ENCODE measurements at places on chromosomes 4 and X.
A peak's percentile ranks its signal among the peaks of the same experiment; 100 is the strongest.

DNA sequence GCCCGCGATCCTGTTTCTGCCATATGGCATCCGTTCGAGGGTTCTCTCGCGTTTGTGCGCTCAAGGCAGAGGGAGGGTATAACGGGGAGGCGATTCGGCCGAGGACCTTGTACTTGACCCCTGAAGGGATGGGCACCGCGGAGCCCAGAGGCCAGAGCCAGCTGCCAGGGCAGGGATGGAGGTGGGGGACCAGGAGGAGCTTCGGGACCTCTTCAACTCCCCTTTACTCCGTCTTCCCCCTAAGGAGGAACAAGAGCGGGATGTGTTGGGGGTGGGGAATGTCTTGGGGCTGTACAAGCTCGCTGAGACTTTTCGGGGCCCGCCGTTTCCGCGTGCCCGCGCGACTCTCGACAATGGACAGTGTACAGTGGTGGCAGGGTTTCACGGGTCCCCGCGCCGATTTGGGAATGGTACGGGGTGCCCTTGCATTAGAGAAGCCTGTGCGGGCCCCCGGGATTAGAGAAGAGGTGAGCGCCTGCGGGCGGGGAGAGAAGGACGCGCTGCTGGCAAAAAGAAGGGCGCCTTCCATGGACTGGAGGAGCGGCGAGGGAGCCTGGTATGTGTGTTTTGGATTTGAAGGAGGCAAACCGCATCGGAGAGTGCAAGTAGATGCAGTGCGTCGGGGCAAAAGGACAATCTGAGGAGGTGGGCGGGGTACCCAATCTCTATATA, 760 bp downstream of the UGT8 start:
- DNase-seq = peak; percentile 47

DNA sequence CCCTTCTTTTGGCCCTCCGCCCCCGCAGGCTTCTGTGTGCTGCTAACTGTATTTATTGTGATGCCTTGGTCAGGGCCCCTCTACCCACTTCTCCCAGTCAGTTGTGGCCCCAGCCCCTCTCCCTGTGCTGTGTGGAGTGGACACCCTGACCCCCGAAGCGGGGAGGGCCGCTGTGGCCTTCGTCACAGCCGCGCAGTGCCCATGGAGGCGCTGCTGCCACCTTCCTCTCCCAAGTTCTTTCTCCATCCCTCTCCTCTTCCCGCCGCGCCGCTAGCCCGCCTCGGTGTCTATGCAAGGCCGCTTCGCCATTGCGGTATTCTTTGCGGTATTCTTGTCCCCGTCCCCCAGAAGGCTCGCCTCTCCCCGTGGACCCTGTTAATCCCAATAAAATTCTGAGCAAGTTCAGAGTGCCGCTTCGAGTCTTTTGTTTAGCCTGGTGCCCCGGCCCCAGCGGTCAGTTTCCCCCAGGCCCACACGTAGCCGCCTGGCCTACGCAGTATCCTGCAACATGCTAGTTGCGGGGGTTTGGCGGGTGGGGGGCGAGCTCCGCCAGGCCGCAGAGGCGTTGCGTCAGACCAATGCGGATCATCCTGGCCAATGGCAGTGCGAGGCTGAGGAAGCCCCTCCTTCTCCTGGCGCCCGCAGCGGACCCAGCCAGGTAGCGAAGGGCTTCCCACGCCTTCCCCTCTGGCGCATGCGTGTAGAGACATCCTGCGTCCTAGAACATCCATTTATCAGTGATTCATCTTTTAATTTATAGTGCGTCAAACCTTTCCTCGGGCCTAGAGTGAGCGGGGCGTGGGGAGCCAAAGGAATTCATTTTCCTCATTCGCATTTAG, 5.6 kb upstream of the KANTR start:
- DNase-seq = peak; percentile 89

DNA sequence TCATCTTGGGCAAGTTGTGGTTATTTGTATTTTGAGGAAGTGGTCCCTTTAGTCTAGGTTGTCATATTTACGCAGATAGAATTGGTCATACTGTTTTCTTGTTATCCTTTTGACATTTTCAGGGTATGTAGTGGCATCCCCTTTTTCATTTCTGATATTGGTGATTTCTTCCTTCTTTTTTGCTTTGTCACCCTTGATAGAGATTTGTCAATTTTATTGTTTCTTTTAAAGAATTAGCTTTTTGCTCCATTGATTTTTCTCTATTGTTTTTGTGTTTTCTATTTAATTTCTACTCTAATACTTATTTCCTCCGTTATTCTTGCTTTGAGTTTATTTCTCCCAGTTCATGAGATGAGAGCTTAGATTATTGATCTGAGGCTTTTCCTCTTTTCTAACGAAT, 87.7 kb downstream of the CPEB2 start:
- DNase-seq = no peak

DNA sequence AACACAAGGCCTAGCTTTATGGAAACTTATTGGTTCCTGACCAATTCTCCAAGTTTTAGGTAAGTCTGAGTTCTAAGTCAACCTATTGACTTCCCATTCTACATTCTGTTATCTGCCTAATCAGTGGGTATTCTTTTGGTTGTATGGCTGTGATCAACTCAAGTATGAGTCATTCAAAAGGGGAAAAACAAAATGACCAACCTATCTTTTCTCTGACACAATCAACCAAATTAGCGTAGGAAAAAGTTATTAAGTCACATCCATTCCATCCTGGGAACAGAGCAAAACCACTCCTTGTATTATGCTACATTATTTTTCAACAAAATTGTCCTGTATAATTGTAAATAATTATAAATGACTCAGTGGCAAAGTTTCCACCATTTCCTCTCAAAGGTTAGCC, 136.2 kb downstream of the SHROOM4 start:
- no peak for DNase-seq

- no peak for DNase-seq
These were observed 215.6 kb upstream of the AFF2 start for GRCh38 chrX:148284821-148285220.

- DNase-seq = no peak
These were observed 21.2 kb upstream of the CYP4V2 start for GRCh38 chr4:186169945-186170802.

GRCh38 chr4:175453456-175453855, 358.6 kb downstream of the GPM6A start:
- no peak for DNase-seq

GRCh38 chrX:1242891-1243402, 25.7 kb upstream of the CSF2RA start:
- DNase-seq = no peak

- no peak for DNase-seq
These were observed 446.5 kb downstream of the SPRY1 start for GRCh38 chr4:123843137-123843536.

DNA sequence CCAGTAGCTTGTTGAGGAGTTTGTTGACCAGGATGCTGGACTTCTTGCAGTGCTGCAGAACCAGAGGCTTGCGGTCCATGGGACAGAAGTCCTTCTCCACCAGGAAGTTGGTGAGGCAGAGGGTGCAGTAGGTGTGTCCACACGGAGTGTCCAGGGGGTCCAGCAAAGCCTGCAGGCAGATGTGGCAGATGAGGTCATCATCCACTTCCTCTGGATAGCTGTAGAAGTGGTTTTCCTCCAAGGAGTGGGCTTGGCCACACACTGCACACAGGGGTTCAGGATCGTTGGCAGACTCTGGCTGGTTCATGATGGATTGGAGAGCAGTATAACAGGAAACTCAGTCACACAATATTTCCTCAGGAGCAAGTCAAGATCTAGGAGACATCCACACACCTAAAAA, 17.6 kb downstream of the LNX1 start:
- DNase-seq = no peak

DNA sequence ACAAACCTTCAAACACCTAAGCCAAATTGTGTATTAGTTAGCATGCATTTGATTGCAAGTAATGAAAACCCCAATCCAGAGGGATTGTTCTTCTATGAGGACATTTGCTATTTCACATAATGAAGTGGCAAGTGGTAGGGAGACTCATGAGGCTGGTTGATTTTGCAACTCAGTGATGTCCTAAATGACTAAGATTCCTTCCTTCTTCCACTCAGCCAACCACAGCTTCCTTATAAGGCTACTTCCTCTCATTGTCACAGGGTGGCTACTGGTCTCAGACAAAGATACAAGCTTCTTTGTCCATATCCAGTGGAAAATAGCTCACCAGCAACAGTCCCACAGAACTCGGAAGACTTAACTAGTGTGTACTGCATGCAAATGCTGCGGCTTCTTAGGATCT, 5.3 kb upstream of the OTC start:
- DNase-seq = no peak
